Neural progenitor cell (in vitro differentiated cells): ENCODE measurements at places on chromosomes 3 and 15.
A peak's percentile ranks its signal among the peaks of the same experiment; 100 is the strongest.

GRCh38 chr15:77632534-77633133 is at the start of gene LINGO1:
Gene LINGO1, minus strand, starts transcription at chr15:77632912. Its CDS starts 597 bp downstream, at chr15:77632315.
- peak; percentile 86 for DNase-seq

- no peak for DNase-seq
Observed at GRCh38 chr3:133709139-133709750, 36.9 kb upstream of the TF start.

DNA sequence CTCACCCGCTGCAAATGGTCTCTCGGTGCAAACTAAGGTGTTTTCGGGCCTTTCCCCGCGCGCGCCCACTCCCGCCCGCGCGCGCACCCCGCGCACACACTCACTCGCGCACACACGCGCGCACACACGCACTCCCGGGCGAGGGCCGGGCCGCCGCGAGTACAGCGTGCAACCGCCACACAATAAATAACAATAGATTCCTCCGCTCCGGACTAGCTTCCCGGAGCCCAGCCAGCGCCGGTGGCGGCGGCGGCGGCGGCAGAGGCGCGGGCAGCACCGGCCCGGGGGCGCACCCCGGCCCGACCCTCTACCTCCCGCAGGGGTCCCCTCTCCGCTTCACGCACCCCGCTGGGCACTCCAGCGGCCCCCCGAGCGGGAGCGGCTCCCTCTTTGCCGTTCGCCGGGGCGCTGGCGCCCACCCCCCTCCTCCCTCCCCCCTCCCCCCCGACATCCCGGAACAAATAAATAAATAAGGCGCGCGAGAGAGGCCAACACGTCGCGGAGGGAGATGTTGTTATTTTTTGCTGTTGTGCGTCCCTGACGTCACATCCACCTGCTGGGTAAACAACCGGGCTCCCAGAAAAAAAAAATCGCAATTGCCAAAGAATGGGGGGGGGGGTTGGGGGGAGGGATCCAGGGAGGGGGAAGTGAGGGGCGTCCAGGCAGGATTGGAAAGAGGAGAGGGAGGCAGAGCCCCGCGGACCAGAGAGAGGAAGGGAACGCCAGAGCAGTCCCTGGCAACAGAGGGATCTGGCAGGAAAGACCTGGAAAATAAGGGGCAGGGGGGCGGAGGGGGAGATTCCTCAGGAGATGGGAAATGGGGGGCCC is at the start of gene FOXP1:
Gene FOXP1, minus strand, starts transcription at position 163 of the 828 bp plus-strand sequence. CDS start 385,347 bp downstream, outside the sequence.
- peak; percentile 87 for DNase-seq

- no peak for DNase-seq
Observed at GRCh38 chr3:178246004-178246403, 290.2 kb upstream of the KCNMB2 start.

- peak; percentile 69 for DNase-seq
Observed at GRCh38 chr3:11919390-11919789, 72.7 kb upstream of the TAMM41 start.

DNA sequence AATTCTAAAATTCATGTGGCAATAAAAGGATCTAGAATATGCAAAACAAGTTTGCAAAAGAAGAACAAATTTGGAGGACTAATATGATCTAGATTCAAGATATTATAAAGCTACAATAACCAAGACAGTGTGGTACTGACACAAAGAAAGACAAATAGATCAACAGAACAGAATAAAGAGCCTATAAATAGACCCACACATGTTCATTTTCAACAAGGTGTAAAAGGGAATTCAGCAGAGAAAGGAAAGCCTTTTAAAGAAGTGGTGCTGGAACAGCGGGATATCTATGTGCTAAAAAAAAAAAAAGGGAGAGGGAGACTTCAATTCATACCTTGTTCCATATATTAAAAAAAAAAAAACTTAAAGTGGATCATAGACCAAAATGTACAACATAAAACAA is 149.0 kb downstream of the WDR76 start:
- DNase-seq: no peak

DNA sequence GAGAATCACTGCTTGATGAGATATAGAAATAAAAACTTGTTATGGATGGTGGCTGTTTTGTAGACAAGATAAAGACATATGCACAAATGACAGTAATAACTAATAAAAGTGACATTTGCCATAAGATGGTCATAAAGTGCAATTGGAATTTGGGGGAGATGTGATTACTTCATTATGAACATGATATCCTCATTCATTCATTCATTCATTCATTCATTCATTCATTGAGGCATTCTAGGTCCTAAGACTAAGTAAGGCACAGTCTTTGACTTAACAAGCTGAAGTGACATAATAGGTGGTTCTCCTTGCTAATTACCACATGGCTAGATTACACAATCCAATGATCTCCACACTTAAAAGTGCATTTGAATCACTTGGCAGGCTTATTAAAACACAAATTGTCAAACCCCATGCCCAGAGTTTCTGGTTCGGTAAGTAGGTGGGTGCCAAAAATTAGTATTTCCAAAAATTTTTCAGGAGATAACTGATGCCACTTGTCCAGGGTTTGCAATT is 18.9 kb downstream of the RAP2B start:
- DNase-seq: no peak

- DNase-seq: peak; percentile 26
Observed at GRCh38 chr15:33068511-33068990, 126.0 kb downstream of the FMN1 start.

DNA sequence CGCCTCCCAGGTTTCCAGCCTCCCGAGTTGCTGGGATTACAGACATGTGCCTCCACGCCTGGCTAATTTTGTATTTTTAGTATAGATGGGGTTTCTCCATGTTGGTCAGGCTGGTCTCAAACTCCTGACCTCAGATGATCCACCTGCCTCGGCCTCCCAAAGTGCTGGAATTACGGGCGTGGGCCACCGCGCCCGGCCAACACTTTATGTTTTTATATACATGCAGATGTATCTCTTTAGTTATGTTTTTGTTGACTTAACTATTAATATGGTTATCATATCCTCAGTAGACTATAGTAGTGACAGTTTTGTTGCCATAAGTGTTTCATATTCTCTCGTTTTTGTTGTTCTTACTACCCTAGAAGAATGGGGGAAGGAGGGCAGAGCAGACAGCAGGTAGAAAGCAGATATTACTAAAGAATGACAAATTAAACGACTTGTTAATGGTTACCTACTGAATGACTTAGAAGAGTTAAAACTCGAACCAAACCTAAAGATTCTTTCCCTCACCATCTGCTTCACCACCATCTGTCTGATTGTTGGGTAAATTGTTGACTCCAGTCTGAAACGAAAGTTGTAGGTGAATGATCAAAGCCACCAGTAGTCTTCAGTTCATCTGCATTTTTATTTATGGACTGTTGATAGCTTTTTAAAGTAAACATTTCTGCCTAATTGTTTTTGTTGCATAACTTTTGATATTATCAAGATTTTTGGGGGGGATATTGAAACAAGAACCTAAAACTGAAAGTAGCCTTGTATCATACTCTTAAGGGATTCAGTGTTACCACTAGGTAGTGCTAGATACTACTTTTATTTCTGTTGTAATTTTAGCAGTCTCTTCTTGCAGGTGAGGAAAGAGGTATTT is 89.3 kb downstream of the RASA2 start:
- no peak for DNase-seq

GRCh38 chr3:71070497-71071463 is 512.7 kb downstream of the FOXP1 start:
- no peak for DNase-seq

DNA sequence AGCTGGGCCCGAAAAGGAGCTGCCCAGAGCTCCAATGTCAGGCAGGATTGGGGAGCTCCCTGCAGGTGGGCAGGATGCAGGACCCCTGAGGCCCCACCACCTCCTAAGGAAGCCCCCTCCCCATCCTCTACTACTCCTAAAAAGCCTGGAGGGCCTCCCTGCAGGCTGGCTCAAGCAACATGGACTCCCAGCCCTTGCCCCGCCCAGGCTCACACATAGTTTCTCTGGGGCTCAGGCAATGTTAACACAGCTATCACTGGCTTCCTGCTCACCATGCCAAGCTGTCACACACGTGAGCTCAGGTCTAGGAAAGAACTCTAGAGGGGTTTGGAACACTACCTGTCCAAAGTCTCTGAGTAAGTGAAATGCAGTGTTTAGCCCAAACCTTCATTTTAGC is 65.4 kb upstream of the ZNF148 start:
- DNase-seq: no peak

DNA sequence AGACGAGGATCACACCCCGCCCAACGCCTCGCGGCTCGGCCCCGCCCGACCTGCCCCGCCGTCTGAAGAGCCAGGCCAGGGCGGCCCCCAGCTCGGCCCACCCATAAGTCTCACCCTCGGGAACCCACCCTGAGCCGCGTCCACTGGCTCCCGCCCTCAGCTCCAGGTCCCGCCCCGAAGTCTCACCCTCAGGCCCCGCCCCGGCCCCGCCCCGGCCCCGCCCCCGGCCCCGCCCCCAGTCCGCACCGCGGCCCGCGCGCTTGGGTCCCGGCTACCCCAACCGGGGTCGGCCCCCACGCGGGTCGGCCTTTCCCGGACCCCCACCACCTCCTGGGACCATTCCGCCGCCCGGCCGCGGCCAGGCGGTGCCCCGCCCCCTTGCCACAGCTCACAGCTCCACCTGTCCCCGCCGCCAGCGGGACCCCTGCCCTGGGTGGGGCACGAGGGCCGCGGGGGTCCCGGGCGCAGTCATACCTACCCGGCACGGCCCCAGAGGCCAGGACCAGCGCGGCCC is 489 bp downstream of the CSPG5 start:
- DNase-seq: peak; percentile 59
